ENCODE measurements at places on chromosomes 16 and 17.

DNA sequence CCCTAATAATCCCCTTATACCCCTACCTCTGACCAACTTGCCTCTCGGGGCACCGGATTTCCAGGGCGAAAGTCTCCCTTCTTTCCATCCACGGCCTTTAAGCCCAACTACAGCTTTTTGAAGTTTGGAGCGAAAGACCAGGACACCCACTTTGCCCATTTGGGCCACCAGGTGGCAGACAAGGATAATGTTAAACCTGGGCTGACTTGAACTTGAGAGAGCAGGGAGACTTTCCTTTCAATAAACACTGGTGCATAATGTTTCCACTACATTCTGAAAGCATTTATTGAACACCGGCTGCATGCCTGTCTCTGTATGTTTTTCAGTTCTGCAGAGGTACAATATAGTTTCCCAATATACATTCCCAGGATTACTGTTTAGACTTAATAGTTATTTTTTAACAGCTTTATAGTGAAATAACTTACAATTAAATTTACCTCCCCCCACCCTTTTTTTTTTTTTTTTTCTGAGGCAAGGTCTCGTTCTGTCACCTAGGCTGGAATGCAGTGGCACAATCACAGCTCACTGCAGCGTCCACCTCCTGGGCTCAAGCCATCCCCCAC is 6.9 kb upstream of the CES3 start:
- DNase-seq = peak; percentile 85

- no peak for DNase-seq
Observed at GRCh38 chr17:35870906-35871819, 2.5 kb upstream of the HEATR9 start.

GRCh38 chr17:9123594-9124553 is 102.6 kb downstream of the NTN1 start:
- DNase-seq = no peak

DNA sequence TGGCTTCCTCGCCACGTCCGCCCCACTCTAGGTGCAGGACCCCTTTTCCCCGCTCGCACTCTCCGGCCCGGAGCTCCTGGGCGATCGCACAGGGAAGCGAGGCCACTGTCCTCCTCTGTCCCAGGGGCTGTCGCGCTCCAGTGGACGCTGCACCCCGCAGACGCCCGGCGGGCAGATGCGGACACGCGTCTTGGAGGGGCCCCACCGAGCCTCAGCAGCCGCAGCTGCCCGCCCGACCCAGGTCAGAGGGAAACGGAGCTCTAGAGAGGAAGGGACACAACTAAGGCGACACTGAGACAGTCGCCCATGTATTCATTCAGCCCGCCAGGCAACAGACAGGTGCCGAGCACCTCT is 726 bp upstream of the SLC13A5 start:
- DNase-seq = no peak

GRCh38 chr16:78897299-78897698 is 703.2 kb downstream of the MAF start:
- DNase-seq = no peak

DNA sequence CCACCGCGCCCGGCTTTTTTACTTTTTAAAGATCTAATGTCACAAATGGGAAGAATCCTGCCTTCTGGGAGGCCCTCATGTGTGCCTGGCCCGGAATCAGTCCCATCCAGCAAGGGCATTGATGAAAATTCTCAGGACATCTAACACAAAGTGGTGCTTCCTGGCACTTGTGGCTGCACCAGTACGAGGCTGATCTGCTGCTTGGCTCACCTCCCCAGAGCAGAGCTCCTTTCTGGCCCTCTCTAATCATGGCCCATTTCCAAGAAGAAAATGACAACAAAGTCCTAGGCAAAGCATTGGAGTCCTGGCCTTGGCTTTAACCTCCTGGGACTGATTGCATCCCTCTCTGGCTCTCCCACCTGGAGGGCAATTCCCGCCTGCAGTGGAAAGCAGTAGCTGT is 50.7 kb upstream of the SIAH1 start:
- DNase-seq = no peak

DNA sequence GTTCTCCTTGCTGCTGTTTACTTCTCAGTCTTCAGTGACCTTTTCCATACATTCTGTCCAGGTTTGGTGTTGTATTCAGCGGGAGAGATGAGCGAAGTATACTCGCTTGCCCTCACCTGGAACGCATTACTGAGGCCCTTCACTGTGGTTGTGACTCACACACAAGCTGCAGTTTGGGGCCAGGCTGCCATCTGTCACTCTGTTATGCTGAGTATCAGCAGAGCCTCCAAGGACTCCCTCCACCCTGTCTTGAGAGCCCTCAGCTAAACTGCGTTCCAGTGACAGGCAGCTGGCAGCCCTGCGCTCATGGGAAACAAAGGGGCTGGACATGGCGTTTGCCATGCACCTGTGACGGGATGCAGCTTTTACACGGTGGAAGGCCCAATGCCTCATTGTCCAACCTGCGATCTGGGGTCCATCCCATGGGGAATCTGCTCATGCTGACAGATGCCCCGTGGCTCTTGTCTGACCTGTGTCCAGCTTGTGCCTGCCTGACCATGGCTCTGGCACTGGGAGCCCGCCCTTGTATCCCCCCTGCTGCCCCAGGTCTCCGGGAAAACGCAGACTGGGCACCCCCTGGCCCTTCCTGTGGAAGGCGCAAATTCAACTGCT is 6.5 kb upstream of the ZNF778 start:
- DNase-seq = no peak

- no peak for DNase-seq
Observed at GRCh38 chr17:39951924-39952679, 10.7 kb upstream of the GSDMA start.

All from hepatic stellate cell (primary cell).